ENCODE measurements at places on chromosomes 2 and 18.

GRCh38 chr2:68403199-68403644 lies 38.1 kb downstream of the PLEK start:
- no peak for DNase-seq

DNA sequence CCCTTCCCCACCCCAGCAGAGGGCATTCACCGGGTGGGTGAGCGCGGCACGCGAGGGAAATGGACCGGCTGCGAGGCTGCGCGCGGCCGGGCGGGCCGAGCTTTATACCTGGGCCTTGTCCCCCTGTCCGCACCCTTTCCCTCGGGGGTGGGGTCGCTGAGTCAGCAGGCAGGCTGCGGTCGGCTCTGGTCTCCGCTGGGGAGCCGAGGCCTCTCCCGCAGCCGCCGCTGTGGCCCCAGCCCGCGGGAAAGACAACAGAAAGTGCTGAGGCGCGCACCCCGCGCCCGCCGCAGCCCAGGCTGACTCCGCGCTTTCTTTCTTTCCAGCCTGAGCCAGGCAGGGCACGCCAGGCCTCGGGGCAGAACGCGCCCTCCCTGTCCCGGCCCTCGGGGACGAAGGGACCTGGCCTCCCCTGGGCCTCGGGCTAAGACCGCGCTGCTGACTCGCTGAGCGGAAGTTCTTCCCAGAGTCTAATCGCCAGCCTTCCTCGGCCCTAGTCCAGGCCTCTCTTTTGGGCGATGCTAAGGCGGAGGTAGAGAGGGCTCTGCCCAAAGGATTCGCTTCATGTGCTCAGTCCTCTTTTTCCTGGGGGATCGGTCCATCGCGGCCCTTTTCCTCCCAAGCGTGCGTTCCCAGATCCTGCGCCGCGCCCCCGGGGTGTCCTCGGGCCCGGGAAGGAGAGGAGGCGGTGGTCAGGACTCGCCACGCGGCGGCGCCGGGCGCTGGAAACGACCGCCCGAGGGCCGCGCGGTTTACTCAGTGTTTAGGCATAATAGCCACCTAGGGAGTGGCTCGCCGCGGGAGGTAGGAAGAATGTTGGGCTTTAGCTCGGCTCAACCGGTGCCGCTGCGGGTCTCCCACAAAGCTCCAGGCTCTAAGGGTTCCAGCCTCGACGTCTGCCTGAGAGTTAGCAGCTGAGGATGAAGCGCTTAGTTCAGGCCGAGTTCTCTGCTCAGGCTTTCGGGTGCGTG lies at the start of gene CRYBA2:
TSS of gene CRYBA2 (minus strand) at position 78 of the 971 bp plus-strand sequence. CDS start 246 bp downstream, outside the sequence.
- no peak for DNase-seq

DNA sequence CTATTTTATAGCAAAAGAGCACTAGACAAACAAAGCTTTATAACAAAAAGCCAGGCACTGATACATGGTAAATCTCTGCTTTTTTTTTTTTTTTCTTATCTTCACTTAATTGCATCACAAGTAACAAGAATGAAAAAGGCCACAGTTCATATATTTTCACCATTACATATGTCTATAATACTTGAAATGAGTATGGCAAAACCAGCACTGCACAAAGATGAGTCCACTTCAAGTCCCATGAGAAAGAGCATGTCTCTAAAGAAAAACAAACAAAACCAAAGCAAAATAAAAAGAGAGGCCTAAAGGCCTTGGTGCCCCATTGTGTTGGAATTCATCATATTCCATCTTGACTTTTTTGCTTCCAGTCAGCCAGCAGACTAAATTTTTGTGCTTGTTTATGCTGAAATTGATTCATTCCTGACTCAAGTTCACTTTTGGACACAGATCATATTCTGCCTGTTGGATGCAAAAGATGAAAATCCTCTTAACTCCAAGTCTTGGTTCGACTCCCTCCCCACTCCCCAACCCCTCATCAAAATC lies 264.9 kb upstream of the CCDC68 start:
- no peak for DNase-seq

DNA sequence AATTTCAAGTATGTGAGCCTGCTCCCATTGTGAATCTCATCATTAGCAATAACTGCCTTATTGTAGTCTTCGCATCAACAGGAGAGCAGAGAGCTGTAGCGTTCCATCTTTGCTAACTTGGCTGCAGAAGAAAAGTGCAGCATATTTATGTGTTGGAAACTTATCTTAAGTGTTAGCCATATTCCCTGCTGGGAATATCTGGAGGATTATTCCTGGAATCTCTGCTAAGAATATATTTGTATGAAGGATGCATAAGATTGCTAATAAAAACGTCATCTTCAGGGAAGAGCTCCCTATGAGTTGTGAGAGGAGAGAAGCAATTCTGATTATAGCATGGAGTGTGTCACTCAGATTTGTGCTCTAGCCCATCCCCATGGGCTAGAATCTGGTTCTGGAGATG lies 115.1 kb upstream of the REG3G start:
- no peak for DNase-seq

GRCh38 chr2:198004921-198005829 lies 200.8 kb downstream of the PLCL1 start:
- no peak for DNase-seq

DNA sequence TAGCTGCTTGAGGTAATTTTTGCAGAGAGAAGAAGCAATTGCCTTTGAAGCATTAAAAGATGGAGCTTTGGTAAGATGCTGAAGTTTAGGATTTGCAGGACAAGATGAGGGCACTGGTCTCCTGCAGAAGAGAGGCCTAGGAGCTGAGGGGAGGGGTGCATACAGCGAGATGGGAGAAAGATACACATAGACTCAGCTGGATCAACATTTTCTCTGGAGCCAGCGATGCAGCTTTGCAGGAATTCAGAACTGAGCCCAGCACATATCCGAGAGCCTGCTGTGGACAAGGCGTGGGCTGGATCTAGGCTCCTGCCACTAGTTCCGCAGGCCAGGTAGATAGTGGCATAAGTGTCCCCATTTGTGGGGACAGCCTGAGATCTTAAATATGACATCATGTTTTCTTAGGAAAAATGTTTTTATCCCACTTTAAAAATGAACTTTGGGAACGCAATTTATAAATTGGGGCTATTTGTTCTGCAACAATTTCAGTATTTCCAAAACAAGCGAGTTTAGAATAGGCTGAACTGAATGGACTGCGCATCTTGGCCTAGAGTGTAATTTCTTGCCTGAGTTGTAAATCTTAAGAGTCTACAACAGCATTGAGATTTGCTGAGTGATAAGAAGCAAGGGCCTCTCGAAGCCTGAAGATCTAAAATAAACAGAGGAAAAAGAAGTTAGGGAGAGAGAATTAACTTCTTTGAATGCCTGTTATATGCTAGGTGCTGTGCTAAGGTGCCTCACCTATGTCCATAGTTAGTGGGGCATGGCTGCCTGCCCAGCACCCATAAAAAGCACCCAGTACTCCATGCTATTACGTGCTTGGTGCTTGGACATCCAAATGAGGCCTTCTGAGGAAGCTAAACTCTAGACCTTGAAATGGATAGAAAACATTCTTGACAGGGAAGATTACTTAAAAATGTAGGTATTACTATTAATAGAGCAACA lies 17.3 kb downstream of the GRHL1 start:
- DNase-seq = no peak
